ENCODE measurements at places on chromosomes 12 and 14.

DNA sequence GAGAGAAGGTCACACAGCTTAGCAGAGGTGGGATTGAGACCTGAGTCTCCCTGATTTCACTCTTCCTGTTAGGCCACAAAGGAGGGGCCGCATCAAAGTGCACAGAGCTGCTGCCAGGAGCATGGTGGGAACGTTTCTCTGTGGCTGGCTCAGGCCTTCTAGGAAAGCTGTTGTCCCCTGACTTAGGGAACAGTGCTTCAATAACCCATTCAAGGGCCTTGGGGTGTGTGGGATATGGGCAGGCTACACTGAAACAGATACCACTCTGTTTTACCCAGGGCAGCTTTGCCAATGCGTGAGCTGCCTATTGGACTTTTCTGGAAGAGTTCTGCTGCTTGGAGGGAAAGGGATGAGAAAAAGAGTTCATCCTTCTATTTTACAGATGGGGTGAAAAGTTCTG is 110.0 kb downstream of the ADCK1 start:
- DNase-seq = no peak

GRCh38 chr12:110176745-110177144 is 52.6 kb downstream of the IFT81 start:
- DNase-seq = peak; percentile 7

DNA sequence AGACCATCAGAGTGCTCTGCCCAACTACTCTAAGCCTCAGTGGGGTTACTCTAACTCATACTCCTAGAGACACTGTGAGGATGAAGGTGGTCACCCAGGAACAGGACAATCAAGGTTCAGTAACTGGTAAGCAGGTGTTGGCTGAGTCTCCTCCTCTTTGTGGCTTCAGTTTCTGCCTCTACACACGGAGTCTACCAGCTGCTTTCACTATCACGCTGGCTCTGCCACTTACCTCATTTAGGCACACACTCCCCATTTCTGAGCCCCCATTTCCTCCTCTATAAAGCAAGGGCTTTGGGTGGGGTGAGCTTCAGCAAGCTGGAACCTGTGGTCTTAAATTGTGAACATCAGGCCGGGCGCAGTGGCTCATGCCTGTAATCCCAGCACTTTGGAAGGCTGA is 7.3 kb upstream of the TCHP start:
- DNase-seq = no peak

- DNase-seq = no peak
These were observed 979 bp downstream of the DDX54 start for GRCh38 chr12:113184098-113184899.

- DNase-seq = no peak
These were observed 96.8 kb upstream of the FRMD6 start for GRCh38 chr14:51554953-51555352.

GRCh38 chr14:94768141-94768520 is 1.8 kb downstream of the GSC start:
- DNase-seq = no peak

- DNase-seq = no peak
These were observed 68.6 kb downstream of the TAOK3 start for GRCh38 chr12:118304093-118304492.

- no peak for DNase-seq
These were observed 92.3 kb upstream of the SLCO1C1 start for GRCh38 chr12:20602641-20603391.

GRCh38 chr14:88470542-88471440 is 84.0 kb downstream of the PTPN21 start:
- no peak for DNase-seq

DNA sequence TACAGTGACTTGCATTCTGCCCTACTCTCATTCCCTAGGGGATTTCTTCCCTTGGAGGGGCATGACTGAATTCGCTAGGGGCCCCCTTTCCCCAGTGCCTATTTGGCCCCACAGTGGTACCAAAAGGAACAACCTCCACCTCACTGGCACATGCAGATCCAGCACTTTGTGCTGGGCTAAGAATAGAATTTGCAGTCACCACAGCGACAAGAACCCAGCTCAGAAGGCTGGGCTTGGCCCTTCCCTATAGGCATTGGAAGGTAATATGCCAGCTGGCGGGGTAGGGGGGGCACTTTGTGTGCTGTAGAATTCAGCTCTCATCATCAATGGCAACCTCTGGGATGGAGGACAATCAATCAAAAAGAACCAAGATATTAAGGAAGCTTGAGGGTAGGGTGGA is 13.9 kb downstream of the BAZ2A start:
- DNase-seq = no peak

DNA sequence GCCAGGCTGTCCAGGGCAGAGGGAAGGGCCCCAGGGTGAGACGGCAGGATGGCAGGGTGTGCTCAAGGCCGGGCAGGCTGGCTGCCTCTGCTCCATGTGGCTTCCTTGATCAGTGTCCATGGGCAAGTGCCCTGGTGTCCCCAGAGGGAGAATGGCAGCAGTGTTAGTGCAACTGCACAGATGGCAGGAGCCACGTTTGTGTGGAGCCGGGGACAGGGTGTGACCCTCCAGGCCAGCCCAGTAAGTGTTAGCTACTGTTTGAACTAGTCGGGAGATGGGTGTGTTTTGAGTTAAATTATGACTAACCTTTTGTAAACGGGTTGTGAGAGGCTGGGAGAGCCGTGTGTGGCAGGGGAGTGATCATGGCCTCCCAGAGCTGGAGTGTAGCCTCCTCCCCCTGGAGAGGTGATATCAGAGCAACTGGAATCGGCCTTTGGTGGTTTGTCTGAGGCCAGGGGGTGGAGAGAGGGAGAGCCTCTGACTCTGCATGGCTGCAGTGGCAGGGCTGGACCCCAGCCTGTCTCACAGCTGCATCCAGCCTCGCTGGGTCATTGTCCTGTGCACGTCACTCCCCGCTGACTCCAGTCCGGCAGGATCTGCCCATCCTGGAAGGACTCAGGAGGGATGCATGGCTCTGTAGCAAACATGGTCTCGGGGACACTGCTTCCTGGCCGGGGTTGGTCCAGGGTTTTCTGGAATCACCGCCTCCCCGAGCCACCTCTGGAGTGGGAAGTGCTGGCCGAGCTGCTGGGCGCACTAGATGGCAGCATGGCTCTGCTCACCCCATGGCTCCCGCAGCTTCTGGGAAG is 27.8 kb downstream of the AACS start:
- peak; percentile 78 for DNase-seq

DNA sequence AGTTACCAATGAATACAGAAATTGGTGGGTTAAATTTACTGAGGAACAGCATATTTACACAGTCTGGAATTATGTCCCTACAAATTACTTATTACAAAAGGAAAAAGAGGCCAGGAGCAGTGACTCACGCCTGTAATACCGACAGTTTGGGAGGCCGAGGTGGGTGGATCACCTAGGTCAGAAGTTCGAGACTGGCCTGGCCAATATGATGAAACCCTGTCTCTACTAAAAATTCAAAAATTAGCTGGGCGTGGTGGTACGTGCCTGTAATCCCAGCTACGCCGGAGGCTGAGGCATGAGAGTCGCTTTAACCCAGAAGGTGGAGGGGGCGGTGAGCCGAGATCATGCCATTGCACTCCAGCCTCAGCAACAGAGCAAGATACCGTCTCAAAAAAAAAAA is 52.6 kb downstream of the HECTD1 start:
- no peak for DNase-seq

- no peak for DNase-seq
These were observed 96.8 kb downstream of the SRGAP1 start for GRCh38 chr12:63941166-63941800.
